ENCODE measurements at places on chromosomes 7 and 10.

- DNase-seq = no peak
Measured at GRCh38 chr10:69957241-69957885, 95.3 kb upstream of the MACROH2A2 start.

DNA sequence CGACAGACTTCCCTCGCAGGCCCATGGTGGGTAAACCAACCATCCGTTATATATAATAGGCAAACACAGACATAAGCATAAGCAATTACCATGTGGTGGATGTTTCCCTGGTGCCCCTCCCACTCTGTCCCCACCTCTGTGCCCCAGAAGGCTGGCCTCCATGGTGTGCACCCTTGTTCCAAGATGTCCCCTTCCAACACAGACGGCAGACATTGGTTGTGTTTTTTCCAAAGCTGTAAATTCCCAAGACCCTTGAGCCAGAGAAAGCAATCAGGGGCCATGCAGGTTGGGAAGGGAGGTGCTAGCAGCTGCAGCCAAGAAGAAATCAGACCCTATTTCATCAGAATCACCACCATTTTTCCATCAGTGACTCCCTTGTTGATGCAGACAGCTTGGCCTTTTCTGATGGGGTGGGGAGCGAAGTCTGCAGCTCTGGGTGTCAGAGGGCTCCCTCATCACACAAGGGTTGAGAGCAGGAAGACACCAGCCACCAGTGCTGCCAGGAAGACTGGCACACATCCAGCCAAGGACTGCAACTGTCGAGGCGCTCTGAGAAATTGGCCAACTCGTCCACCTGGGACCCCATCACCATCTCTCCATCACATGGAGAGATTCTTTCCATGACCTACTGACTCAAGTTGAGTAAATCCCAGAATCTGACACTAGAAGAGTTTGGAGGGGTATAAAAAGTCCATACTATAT is 86.8 kb upstream of the CHST15 start:
- DNase-seq = no peak

DNA sequence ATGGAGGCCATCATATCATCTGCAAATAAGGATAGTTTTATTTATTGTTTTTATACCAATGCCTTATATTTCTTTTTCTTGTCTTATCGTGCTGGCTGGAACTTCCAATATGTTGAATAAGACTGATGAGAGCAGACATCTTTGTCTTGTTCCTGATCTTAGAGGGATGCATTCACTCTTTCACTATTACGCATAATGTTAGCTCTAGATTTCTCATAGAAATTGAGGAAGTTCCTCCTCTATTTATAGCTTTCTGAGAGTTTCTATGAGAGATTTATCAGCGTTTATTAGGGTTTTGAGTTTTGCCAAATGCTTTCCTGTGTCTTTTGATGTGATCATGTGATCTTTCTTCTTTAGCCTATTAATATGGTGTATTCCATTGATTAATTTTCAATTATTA is 49.3 kb downstream of the COL28A1 start:
- DNase-seq = no peak

- DNase-seq = no peak
Measured at GRCh38 chr10:11064832-11065231, 47.2 kb downstream of the CELF2 start.

- DNase-seq = no peak
Measured at GRCh38 chr7:79740076-79740475, 286.6 kb upstream of the MAGI2 start.
